Hindlimb muscle (tissue), 1 donor: ENCODE measurements at places on chromosomes 5 and 9. TPM values are rescaled to one million over a fixed set of nuclear protein-coding genes. Genes with fewer than 3 reads are reported as not detected.
A peak's percentile ranks its signal among the peaks of the same experiment; 100 is the strongest.

Gene CETN3
- 27.9 TPM for polyA plus RNA-seq

DNA sequence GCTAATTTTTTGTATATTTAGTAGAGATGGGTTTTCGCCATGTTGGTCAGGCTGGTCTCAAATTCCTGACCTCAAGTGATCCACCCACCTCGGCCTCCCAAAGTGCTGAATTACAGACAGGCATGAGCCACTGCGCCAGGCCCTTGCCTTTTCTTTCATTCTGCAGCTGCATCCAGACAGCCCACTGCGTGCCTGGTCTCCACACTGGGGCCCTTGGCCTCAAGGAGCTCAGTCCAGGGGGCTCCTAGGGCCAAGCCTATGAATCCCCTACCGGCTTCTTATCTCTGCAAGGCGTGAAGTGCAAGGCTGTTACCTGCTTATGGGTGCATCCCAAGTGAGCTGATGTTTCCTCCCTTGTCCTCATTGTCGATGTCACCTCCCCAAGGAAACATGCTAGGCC is 78.8 kb downstream of the CSNK1A1 start:
- no peak for DNase-seq

DNA sequence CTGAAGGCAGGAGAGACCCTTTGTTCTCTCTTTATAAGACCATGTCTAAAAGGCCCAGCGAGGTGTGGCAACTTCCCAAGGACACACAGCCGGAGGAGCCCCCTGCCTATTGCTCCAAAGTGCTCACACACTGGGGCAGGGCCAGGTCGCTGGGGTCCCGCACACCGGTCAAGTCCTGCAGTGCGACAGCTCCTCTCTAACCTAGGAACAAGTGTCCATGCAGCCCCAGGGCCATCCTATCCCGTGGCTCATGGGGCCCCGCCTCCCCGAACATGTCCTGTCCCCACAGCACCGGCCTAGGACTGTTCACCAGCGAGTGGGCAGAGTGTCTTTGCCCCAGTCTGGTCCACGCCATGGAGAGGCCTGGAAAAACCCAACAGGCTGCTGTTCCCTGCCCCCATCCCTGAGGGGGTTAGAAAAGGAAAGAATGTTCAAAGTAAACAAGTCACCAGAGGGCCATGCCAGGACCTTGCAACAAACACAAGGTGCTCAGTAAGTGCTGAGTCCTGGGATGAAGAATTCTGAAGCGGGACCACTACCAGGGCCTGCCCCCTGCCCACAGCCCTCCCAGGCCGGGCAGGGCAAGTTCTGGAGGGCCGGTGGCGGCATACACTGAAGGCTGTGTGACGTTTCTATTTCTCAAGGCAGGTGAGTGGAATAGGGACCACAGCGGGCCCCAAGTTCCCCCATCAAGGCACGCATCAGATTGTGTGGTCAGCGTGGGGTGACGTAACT is 938 bp downstream of the NINJ1 start:
- DNase-seq: no peak

GRCh38 chr5:115381911-115382662 is 85.6 kb upstream of the CCDC112 start:
- no peak for DNase-seq

DNA sequence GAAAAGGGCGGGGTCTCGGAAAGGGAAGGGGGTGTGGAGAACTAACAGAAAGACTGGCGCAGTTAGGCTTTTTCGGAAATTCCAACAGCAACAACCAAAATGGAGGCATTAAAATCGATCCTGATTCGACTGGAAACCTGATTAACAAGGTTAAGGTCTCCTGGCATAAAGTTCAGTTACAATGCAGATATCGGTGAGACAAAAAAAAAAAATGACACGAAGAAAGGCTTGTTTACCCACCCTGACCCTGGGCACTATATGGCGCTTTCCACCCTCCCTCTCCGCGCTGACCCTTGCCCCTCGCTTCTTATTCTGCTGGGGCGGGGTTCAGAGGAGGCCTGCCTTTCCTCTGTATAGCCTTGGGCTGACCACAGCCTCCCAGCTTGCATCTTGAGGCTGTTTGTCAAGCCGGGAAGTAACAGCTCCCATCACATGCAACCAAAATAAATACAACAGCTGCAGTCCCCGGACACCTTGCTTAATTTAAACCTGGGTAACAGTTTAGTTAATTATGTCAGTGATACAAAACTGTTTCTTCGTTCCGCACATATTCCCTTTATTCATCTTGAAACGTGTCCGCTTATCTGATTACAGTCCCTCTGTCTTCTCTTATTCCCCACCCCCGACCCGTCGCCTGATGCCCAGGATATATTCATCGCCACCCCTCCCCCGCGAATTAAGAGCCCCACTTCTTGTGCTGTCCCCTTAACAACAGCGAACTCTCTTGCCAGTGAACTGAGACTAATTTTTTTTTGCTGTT is 795 bp upstream of the PJA2 start:
- peak; percentile 67 for DNase-seq

- peak; percentile 76 for DNase-seq
Measured at GRCh38 chr5:82396871-82397514, 118.8 kb upstream of the RPS23 start.

DNA sequence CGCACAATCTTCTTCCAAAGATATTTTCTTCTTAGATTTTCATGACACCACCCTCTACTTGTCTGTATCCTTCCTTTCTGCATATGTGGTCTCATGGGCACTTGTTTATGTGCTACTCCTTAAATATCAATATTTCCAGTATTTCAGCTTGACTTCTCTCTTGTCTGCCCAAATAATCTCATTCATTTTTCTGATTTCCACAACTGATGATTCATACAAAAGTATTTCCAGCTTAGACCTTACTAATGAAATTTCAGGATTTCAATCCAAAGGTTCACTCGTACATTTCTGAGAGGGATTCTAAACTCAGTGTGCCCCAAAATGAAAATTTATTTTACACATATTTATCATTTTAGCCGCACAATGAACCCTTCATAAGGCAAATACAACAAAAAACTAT is 928.9 kb upstream of the C9orf72 start:
- DNase-seq: no peak

Gene GABBR2
- polyA plus RNA-seq: 0.63 TPM

GRCh38 chr9:122302237-122303093 is 37.8 kb downstream of the MRRF start:
- DNase-seq: no peak

DNA sequence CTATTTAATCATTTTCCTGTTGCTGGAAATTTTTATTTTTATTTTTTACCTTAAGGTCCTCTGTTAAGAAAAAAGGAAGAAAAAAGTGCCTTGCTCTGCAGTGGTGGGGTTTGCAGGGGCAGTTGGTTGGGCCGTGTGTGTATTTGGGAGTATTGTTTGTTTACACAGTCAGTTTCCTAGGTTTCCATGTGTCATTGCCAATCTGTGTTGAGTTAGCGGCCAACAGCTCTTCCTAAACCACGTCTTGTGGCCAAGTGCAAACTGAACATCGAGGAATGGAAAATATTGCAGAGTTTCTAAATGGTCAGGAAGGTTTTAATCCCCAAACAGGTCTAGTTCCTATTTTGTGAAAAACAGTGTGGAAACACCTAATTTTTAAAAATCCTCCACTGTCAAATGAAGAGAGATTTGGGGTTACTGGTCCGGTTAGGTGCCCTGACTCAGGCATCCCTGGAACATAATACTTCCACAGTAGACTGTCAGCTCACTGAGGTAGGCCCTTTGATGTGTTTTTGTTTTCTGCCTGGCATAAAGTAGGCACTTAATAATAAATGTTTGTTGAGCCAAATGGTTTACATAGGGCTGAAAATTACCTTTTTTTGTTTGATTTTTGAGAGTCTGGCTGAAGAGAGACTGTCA is 37.0 kb downstream of the MAMDC2 start:
- peak; percentile 88 for DNase-seq

DNA sequence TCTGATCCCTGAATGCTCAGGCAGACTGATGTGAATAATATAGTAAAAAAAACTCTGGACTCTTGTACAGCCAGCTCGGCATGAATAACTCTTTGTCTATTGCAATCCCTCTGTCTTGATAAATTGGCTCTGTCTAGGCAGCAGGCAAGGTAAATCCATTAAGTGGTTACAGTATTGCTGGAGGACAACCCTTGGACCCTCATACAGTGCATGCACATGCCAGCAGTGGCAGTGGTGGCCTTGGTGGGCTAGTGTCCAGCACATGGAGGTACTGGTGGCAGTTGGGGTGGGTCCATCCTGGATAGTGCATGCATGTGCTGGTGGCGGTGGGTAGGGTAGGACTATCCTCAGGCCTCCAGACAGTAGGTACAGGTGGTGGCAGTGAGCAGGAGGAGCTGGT is 38.9 kb downstream of the DNAJC21 start:
- no peak for DNase-seq

- DNase-seq: peak; percentile 14
Measured at GRCh38 chr9:104092875-104093600, 1.1 kb upstream of the SMC2 start.

DNA sequence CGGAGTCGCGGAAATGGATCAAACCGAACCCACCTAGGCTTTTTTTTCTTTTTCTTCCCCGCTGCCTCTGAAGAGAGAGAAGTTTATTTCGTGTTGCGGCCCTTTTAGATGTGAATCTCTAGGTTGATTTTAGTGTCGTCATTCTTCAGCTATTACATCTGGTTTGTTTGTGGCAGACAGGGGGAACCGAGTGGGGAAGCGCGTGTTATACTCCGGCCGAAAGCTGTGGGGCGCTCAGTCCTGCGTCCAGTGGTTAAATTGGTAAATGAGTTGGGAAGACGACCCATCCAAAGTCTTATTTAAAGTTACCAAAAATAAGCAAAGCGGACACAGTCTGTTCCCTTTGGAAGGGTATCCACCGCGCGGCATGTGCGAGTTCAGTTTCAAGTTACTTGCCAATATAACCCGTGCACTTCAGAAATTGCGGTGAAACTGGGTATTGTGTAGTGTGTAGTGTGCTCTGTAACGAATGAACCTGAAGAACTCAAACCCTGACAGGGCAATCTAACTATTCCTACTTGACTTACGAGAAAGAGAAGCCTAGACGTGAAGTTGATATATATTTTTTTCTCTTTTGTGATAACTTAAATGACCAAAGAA is 1.3 kb downstream of the MAN2A1 start:
- peak; percentile 85 for DNase-seq
